Fibroblast of skin of left biceps (primary cell): ENCODE measurements at places on chromosomes 2 and 18.

- DNase-seq = no peak
These were observed 11.7 kb downstream of the CDC42EP3 start for GRCh38 chr2:37659723-37660122.

- DNase-seq = no peak
These were observed 21.8 kb downstream of the ATAD2B start for GRCh38 chr2:23905155-23905554.

- DNase-seq = no peak
These were observed 100.4 kb upstream of the LCLAT1 start for GRCh38 chr2:30346471-30347169.

DNA sequence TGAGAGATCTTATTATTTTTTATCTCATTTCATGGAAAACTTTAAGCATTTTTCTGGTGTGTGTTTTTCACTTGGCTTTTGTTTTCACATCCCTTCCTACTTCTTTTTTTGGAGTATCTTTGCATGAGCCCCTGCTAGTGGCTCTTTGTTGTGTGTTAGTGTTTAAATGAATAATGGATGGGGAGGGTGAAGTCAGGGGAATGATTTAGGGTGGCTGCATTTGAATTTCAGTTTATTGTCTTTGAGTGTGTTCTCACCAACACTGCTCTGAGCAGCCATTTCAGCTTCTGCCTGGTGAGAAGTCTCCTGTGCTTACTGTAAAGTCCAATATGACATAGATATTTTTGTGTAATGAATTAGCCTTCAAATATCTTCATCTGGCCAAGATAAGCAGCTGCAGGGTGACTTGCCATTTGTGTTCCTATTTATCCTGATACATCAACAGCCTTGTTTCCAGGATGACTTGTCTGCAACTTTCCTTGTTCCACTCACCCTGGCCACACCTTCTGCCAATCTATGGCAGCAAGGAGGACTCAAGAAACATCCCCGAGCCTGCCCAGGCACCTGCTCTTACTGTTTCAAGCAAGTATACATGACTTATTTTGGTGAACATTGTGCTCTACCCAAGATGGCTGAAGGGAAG, 182.6 kb downstream of the PDE11A start:
- DNase-seq = no peak

DNA sequence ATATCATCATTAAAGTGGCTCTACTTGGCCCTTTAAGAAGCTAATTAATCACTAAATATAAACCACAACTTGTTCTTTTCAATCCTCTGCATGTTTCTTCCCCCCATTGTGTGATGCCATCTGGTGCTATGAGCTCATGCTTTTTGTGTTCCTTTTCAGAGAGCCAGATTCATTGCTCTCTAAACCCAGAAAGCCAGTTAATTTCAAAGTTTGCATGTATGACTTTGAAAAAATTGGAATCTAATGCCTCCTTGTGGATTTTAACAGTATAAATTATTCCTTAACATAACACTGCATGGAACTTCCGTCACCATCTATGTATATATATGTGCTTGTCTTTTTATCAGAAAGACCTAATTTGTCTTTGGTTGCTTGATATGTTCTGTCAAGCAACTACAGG, 31.1 kb downstream of the TMEM178A start:
- DNase-seq = peak; percentile 27

GRCh38 chr18:32372381-32373061, 98.2 kb downstream of the GAREM1 start:
- DNase-seq = no peak
